ENCODE measurements at places on chromosomes 1 and 21.

DNA sequence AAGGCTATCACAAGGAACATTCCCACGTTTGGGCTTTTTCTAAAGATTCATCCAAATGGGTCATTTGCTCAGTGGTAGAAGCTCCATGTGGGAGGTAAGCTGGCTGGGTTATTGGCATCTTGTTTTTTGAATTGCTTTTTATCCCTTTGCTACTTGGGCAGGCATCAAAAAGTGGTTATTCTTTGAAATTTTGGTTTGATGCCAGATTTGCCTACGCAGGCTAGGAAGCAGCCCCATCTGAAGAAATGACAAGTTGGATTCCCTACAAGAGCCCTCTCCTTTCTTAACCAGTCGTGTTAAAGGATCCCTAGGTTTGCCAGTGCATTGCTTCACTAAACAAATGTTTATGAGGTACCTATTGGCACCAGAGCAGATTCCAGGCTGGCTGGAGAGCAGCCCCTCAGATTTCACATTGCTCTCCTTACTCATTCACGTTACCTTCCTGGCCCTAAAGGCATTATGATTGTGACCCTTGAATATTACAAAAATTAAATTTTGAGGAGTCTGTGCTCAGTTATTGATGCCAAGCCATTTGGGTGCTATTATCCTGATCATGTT is 38.8 kb downstream of the ARID1A start:
- DNase-seq: no peak

GRCh38 chr1:17558541-17558940 is 19.0 kb downstream of the ARHGEF10L start:
- no peak for DNase-seq

- no peak for DNase-seq
Measured at GRCh38 chr1:32071758-32072621, 749 bp upstream of the TMEM39B start.

DNA sequence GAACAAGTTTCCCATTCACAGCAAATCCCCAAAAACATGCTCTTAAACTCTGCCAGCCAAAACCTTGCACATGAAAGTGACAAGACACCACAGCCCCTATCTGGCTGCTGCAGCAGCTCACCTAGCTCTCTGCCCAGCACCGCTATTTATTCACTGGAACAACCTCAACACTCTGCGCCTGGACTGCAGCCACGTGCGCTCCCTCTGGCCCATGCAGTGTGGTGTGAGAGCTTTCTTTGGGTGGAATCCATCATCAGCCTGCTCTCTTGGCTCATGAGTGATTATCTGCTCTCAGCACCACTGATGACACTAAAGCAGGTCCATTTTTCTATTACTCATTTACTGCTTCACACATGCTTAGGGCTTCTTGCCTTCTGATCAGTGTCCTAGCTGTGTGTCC is 11.4 kb downstream of the KCNJ6 start:
- DNase-seq: no peak

DNA sequence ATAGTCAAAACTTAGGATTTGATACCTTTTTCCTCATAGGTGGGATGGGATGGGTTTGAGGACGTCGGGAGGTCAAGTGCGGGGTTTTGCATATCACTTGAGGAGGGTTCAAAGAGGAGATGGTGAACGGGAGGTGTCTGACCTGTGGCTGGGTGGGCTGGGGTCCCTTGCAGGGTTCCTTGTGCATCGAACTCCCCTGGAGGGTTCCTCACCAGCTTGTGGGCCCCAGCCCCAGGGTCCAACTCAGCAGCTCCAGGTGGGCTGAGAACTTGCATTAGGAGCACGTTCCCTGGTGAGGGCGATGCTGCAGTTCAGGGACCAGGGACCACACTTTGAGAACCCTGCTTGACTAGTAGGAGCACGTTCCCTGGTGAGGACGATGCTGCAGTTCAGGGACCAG is 23.2 kb downstream of the TRPM2 start:
- DNase-seq: no peak

GRCh38 chr21:33622253-33622652 is 19.3 kb downstream of the CRYZL1 start:
- no peak for DNase-seq

GRCh38 chr1:246418565-246419312 is 88.3 kb downstream of the SMYD3 start:
- no peak for DNase-seq

- DNase-seq: no peak
Measured at GRCh38 chr1:116387551-116387950, 14.5 kb downstream of the ATP1A1 start.

GRCh38 chr1:61083013-61083806 is 849 bp downstream of the NFIA start:
- no peak for DNase-seq

DNA sequence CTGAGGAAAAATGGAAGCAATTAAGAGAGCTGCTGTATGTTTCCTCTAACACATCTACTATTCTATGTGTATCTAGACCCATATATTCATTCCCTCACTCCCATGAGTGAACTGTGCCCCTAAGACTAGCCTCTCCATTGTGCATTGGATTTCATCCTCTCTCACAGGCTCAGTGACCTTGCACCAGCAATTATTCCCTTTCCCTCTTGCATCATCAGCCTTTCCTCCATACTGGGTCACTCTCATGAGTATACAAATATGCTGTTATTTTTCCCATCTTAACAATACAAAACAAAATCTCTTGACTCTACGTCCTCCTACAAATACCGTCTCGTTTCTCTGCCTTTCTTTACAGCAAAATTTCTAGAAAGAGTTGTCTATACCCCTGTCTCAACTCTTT is 29.4 kb upstream of the METTL18 start:
- no peak for DNase-seq

GRCh38 chr1:19066248-19066873 is 109.9 kb upstream of the IFFO2 start:
- DNase-seq: no peak

GRCh38 chr1:69569576-69570328 is 2.0 kb downstream of the LRRC7 start:
- DNase-seq: no peak

DNA sequence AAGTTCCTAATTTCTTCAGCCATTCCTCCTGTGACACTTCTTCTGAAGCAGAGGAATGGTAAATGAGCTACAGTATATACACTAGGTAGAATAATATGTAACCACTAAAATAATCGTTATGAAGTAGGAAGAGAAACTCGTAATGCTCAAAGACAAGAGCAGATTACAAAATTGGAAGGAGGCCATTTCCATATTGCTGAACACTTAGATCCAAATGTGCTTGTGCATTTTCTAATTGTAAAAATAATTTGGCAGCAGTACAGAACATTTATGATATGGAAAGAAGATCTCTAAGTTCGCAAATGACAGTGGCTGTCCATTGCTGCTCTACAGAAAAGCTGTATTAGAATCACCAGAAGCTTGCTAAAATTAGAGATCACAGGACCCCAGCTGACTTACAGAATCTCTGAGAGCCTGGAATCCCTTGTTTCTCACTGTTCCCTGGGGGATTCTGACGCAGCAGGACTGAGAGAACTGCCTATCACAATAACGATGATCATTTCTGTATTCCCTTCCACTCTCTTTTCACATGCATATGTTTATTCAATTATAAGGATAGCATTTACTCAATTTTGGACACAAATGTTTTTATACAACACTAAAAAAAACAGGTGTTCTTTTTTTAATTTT is 242.1 kb downstream of the OMA1 start:
- DNase-seq: no peak

DNA sequence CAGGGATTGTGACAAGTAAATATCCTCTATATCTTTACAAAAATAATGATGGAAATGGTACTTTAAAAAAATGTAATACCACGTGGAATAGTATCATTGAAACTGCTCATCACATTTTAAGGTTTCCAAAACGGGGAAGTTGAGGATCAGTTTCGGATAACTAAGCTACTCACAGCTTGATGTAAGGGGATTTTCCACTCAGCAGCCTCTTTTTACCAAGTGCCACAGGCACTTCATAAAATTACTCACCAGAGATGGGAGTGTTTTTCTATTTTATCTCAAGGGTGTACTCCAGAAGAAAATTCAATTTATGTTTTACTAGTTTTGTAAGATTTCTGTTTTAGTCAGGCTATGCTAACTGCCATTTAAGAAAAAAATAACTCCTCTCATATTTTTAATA is 91.7 kb downstream of the TPR start:
- no peak for DNase-seq

- no peak for DNase-seq
Measured at GRCh38 chr1:152169366-152170025, 10.5 kb upstream of the RPTN start.

GRCh38 chr21:35294231-35294898 is 245.3 kb upstream of the RUNX1 start:
- DNase-seq: peak; percentile 76

GRCh38 chr1:80509965-80510522 is 1290.7 kb upstream of the ADGRL2 start:
- DNase-seq: no peak

- DNase-seq: no peak
Measured at GRCh38 chr1:46749404-46749803, 30.5 kb upstream of the EFCAB14 start.

DNA sequence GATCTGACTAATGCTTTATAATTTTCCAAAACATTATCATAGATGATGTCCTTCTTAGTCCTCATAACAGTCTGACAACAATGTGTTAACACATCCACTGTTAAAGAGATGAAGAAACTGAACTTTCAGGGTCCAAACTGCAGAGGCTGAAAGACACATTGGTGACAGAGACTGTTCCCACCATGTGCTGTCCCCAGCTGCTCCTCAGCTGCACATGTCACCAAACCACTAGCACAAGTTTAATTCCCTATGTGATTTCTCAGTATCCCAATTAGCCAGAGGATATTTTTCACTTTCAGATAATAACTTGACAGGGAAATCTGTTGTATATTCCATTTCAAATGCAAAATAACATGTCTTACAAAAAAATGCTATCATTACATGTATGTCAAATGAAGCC is 24.6 kb downstream of the LAMC2 start:
- no peak for DNase-seq

DNA sequence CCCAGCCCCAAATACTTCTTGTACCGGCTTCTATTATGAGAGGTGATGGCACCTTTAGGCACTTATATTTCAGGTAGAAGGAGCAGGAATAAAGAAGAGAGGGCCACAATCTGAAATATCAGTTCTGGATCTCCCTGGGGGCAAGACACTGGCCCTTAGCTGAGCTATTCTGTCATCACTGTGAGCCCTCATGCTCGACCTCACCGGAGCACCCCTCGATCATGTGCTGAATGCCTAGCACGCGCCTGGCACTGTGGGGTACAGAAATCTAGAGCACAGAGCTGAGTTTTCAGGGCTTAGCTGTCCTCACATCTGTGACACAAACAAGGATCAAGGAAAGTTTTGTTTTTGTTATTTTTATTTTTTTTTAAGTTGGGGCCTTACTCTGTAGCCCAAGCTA is 7.6 kb upstream of the MX1 start:
- DNase-seq: no peak

GRCh38 chr1:84672080-84672854 is 18.0 kb downstream of the SSX2IP start:
- DNase-seq: no peak

GRCh38 chr1:24514946-24515345 is 12.3 kb downstream of the RCAN3 start:
- no peak for DNase-seq

- no peak for DNase-seq
Measured at GRCh38 chr21:39110431-39110830, 72.8 kb downstream of the PSMG1 start.

GRCh38 chr21:33828577-33828976 is 87.0 kb downstream of the ATP5PO start:
- no peak for DNase-seq

DNA sequence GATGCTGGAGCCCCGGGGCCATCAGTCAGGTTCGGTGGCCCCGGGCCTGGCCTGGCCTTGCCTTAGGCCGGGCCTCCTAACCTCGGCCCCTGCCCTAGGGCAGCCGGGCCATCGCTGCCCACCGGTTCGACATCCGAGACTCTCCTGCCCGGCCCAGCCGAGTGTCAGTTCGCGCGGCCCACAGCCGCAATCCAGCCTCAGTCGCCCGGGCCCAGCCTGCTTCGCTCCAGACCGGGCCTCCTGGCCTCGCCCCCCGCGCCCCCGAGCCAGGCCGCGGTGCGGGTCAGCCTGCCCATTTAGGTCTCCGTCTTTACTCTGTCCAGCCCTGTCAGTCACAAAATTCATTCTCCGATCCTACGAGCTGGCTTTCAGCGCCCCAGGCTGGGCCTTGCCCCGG is 777 bp downstream of the LRRC41 start:
- peak; percentile 26 for DNase-seq

DNA sequence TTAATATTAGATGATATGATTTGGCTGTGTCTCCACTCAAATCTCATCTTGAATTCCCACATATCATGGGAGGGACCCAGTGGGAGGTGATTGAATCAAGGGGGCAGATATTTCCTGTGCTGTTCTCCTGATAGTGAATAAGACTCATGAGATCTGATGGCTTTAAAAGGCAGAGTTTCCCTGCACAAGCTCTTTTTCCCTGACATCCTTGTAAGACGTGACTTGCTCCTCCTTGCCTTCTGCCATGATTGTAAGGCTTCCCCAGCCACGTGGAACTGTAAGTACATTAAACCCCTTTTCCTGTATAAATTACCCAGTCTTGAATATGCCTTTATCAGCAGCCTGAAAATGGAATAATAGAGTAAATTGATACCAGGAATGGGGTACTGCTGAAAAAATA is 13.3 kb upstream of the F13B start:
- DNase-seq: no peak

DNA sequence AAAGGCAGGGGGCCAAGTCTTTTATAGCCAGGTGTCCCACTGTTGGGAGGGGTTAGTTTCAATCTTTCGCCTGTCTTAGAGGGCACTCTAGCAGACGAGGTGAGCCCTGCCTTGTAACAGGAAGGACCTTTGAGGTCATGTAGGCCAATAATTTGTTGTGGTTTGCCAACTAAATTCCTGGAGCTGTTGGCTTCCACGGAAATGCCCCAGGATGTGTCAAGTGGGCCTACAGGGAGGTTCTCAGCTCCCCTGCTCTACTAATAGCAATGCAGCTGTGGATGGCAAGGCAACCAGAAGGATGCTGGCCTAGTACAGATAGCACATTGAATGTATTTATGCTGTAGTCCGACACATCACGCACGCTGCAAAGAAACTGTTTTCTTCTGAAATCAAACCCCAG is 22.3 kb upstream of the CASQ2 start:
- no peak for DNase-seq

- DNase-seq: peak; percentile 87
Measured at GRCh38 chr1:109532365-109533136, 7.1 kb upstream of the GPR61 start.

GRCh38 chr1:241640149-241640866 is at the start of the genes CHML and OPN3:
TSS of gene CHML (minus strand) at chr1:241640369. CDS start at chr1:241635766, 4,603 bp downstream.
TSS of gene OPN3 (minus strand) at chr1:241640369. CDS start at chr1:241640254, 115 bp downstream.
- DNase-seq: peak; percentile 96

DNA sequence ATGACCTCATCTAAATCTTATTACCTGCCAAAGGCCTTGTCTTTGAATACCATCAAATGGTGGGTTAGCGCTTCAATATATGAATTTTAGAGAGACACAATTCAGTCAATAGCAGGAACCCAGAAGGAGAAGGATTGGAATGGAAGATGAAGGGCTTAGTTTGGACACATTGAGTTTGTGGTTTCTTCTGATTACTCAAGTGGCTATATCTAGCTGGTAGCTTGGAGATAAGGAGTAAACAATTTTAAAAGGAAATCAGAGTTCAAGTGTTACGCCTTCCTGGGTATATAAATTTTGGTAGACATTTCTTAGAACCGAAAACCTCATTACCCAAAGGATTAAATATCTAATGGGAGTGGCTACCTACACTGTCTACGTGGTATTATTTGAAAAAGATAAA is 80.2 kb downstream of the RGS2 start:
- DNase-seq: no peak

Measured in NCI-H2107 (cell line).